CD8-positive, alpha-beta T cell (primary cell): ENCODE measurements at places on chromosomes 2 and 18.

- DNase-seq = no peak
Measured at GRCh38 chr2:33496726-33497125, 20.3 kb downstream of the RASGRP3 start.

DNA sequence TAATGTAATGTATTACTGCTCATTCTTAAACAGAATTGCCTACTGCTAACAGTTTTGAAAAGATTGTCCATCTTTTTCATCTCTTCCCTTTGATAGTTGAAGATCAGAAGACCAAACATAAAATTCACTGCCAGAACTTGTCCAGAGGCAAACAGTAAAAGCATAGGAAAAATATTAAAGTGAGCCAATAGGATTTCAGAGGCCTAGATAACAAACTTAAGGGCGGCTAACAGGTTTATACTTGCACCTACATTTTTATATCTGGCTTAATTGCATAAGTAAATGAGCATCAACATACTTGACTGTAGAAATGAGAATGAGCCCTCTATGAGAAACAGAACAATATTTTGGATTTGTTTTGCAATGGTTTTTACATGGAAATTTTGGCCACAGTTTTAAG lies 30.3 kb downstream of the ZC3H15 start:
- no peak for DNase-seq

DNA sequence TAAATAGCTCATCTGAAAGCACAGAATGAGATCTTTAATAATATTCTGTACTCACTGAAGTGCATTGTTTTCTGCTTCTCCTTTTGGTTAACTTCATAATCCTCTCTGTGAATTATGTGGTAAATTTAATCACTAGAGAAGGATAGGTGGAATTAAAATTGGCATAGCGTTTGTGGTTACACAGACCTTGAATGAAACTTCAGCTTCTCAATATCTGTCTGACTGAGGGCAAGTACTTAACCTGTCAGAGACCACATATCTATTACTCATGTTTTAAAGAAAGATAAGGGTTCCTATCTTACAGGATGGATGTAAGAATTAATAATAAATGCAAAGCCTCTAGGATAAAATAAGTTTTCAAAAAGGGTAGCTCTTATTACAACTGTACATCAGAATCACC lies 861.8 kb downstream of the TRIB2 start:
- DNase-seq = no peak

DNA sequence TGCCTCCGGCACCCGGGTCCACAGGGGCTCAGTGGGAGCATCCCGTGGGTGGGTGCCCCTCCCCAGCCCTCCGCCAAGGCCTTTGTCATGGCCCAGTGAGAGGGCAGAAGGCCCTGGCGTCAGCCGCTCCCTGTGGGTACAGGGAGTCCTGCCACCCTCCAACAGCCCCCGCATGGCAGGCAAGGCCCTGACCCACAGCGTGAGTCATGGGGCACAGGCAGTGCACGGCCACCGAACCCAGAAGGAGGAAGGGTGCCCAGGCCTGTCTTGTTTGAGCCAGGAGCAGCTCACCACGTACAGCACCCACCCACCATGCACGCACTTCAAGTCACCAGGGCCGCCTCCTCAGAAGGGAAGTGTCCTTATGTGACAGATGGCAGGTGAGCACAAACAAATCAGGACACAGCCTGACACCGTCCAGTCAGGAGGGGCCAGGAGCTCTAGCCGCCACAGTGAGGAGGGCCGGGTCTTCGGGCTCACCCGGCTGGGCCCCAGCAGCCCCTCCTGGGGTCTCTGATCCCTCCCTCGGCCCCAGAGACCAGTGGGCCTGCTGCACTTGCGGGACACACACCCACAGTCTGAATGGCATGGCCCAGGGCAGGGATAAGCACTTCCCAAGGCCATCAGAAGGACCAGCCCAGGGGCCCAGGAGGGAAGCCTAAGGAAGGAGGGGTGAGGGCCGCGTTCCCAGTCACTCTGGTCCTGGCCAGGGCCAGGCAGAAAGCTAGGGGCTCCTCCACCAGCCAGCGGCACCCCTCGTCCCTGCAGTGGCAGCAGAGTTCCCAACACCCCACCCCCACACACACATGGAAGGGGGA lies 25.8 kb downstream of the BIN1 start:
- DNase-seq = peak; percentile 68

DNA sequence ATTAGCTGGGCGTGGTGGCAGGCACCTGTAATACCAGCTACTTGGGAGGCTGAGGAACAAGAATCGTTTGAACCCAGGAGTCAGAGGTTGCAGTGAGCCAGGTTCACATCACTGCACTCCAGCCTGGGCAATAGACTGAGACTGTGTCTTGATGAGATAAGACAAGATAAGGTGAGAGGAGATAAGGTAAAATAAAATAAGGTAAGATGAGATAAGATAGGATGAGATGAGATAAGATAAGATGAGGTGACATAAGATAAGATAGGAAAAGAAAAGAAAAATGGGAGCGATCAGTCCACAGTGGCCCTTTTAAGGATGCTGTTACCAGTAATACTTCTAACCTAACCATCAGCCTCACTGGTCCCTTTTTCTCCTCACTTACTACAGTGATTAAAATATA lies 134.3 kb upstream of the UNC80 start:
- no peak for DNase-seq

DNA sequence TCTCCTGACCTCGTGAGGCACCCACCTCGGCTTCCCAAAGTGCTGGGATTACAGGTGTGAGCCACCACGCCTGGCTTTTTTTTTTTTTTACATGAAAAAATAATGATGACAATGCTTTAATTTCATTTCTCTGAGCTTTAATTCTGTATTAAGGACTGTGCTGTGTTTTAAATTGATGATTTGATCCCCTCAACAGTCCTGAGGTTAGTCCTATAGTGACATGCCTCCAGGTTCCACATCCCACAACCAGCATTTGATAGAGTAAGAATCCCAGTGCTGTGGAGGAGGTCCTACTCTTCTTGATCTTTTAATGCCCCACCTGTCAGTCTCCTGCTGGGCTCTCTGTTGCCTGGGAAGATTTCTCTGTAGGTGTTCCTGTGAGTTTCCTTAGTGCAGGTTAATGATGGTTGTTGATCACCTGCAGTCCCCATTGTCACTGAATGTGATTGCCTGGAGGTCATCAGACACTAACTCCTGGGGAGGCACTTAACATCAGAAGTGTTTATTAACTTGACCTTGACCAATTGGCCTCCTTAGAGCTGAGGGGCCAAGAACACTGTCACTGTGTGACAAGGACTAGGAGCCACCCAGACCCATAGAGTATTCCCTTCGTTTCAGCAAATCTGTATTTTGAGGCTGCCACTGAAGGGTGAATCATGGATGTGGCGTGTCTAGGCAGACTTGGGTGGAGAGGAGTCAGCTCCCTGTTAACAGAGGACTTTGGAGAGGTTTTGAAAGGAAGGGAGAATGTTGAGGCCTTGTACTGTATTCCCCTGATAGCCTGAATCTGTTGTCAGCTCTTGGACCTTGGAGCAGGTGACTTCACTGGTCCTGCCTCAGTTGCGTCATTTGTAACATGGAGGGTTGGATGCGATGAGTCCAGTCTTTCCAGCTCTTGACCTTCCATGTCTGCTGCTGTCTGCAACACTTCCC lies 11.5 kb downstream of the ASAP2 start:
- DNase-seq = no peak

DNA sequence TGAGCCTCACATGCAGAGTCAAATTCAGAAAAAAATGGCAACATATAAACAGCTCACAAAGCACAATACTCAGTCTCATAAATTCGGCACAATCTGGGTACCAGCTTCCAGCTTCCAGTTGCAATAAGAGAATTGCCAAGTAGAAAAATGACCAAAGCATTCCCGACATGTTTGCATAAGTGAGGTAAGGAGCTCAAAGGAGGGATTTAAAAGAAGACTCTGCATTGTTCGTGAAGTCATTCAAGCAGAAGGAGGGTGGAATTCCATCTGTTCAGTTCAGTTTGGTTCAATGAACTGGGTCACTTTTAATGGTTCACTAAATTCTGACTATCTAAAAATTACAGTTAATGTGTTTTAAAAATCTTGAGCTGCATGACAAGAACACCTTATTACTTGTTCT lies 106.7 kb upstream of the KLHL14 start:
- no peak for DNase-seq

DNA sequence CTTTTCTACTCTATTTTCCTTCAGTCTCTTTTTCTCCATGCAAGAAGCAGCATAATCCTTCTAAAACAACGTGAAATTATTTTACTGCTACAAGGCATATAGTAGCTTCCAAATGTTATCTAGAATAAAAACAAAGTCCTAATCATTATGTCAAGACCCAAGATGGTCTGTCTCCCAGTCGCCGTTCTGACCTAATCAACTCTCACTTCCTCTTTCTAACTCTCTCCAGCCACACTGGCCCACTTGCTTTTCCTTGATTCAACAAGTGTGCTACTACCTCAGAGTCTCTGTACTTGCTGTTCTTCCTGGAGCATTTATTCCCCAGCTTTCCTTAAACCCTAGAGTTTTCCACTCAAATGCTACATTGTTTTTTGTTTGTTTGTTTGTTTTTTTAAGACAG lies 1491.2 kb downstream of the LRP1B start:
- no peak for DNase-seq

DNA sequence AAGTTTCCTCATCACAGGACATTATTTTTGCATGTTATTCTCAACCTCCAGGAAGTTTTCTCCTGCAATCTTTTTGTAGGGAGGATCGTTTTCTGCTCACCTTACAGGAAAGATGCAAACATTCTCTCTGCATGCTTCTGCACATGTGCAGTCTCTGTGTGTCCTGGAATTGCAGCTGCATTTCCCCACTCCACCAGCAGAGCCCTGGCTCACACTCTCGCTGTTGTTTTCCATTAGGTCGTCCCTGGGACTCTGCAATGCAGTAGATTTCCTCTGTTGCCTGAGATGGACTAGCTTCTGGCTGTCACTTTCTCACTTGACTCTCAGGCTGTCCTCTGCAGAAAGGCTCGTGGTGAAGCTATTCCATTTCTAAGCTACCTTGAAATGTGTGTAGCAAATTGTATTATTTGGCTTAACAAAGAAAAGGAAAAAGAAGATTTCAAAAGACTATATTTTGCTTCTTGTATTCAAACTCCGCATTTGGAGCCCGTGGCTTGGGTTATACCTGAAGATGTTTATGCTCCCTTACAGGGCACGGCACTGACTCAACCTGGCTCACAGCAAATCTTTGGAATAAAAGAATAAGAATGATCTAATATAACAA lies 346.7 kb downstream of the RAD51AP2 start:
- DNase-seq = no peak

GRCh38 chr2:210591663-210592062 lies 35.3 kb downstream of the CPS1 start:
- no peak for DNase-seq

GRCh38 chr2:54708584-54709335 lies 14.7 kb upstream of the EML6 start:
- DNase-seq = no peak

DNA sequence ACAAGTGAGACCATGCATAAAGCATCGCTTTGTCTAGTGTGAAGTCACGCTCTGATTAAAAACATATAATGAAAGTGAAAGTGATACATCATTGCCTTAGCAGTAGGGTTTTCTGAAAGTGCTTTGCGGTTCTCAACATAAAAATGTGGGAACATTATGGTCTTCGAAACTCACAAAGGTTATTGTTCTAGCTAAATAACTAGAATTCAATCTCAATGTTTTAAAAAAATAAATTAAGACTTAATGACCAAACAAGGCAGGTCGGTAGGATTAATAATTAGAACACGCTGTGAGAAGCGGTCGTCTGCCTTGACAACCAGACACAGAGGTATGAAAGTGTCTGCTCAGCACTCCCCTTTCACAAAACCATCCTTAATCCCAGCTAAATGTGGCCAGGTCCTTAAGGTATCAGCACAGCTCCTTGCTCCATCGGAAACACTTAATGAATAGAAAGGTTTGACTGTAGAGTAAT lies 42.2 kb downstream of the KLHL14 start:
- peak; percentile 10 for DNase-seq

- DNase-seq = no peak
Measured at GRCh38 chr18:31557446-31557845, 34.2 kb upstream of the TTR start.

DNA sequence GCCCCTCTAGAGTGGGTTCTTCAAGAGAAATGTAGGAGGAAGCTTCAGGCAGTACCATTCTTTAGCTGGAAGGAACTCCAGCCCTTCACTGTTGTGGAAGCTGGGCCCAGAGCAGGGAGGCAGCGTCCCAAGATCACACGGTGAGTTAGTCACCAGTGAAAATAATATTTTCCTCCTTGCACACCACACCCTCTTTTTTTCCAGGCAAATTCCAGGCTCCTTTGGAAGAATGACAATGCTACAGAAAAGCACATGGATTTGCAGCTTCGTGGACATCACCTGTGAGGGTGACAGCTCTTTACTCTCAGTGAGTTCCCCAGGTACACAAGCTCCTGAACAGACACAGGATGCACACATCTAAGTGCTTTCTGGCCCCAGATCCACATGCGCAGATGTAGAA lies 157.1 kb downstream of the COL6A3 start:
- DNase-seq = no peak

DNA sequence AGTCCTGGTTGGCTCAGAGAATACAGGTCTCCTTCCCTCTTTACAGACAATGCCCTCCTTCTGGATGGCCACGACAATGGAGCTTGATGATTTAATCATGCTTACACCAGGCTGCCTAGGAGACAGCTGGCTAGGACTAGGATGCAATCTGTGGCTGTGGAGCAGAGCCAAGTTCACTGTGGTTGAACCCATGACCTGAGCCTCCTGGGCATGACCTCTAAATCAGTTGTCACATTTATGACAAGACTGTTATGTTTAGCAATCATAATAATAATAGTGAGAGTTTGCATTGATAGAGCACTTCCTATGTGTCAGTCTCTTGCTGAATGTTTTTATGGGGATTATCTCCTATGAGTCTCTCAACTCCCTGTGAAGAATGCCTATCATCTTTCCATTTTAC lies 244.1 kb downstream of the ICOS start:
- DNase-seq = no peak

DNA sequence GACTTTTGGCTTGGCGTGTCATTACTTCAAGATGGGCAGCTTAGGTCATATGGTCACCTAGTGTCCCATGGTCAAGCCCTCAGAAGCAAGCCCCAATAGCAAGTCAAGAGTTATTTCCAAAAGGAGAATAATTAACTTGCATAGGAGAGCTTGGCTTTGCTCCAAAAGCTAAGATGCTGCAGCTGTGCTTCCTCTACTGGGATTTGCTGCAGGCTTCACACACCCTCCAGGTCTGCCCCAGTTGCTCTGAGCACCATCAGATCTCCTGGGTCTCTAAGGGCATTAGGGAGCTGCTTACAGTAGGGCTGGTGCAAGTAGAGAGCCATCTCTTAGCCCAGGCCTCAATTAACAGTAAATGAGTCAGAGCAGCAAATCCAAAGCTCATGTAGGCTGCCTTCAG lies 46.6 kb downstream of the THUMPD2 start:
- no peak for DNase-seq
